ENCODE measurements at places on chromosomes 7 and 10. TPM values are rescaled to one million over a fixed set of nuclear protein-coding genes. Genes with fewer than 3 reads are reported as not detected.

Gene TACR2
- total RNA-seq = 0.22 TPM

DNA sequence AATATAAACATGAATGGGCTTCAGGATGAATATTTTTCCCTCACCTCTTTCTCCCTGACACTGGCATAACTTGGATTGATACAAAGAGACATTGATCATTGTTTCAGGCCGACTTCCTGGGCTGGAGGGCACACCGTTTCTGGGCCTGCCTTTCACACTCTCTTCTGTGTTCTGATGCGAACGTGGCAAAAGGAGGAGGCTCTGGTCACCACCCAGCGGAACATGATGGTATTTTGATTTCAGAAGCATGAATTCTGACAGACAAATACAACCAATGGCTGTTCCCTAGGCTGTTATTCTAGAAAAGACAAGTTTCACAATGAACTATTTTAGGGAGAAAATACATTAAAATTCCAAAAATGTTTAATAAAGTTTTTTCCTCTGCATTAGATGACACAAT is 534.5 kb upstream of the MKI67 start:
- no peak for DNase-seq

- DNase-seq = no peak
Measured at GRCh38 chr7:135321556-135321955, 87.9 kb downstream of the STRA8 start.

- DNase-seq = no peak
Measured at GRCh38 chr7:21371360-21371759, 56.5 kb upstream of the SP4 start.

Gene ANKRD30A
- total RNA-seq = not detected

All from colonic mucosa (tissue), 4 donors.